NCI-H774 (cell line): ENCODE measurements at places on chromosomes 12 and 14.
A peak's percentile ranks its signal among the peaks of the same experiment; 100 is the strongest.

- DNase-seq: no peak
Observed at GRCh38 chr12:119679490-119679889, 11.6 kb downstream of the PRKAB1 start.

DNA sequence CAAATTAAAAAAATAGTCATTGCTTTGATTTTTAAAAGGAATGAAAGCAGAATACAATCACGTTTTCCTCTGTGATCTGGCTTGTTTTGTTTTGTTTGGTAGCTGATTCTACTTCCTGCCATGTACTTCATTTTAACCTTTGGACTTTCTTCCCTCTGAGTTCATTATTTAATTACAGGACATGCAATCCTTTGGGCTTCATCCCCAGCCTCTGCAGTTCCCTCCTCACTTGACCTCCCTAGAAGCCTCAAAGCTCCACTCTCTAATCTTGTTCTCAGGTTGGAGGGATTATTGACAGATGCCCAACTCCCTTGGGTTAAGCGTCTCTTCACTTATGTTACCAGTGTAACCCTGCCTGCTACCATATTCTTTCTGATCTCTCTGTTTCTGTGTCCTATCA is 967.9 kb upstream of the SEL1L start:
- DNase-seq: no peak

GRCh38 chr14:74577247-74577947 is 34.6 kb downstream of the LTBP2 start:
- no peak for DNase-seq

DNA sequence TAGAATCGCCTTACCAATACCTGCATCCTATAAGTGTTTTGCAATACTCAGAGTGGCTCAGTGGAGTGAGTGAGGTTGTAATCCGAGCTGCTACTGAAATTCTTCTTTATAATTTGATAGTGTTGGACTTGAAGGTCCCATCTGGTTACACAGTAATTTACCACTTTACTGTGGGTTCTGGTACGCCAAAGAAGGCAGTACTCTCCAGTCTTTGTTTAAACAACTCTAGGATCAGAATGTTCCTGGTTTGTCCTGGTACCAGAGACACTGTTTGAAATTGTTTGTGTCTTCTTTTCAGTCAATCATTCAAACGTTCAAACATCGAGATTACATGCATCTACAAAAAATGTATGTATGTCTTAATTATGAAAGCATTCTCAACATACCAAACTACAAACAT is 51.3 kb upstream of the AMN1 start:
- no peak for DNase-seq

DNA sequence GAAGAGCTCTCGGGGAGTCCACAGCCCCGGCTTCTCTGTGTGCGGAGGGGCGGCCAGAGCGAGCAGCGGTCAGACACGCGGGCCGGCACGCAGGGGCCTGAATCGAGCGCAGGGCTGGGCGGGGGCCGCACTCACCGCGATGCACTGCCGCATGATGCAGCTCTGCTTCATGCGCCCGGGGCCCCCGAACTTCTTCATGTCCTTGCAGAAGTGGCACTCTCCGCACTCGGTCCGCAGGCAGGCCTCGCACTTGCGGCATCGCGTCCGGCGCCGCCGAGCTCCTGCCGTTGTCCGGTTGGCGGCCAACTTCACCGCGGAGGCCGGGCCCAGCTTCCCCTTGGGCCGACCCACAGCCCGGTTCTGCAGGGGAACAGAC is 53.1 kb downstream of the RNF34 start:
- no peak for DNase-seq

DNA sequence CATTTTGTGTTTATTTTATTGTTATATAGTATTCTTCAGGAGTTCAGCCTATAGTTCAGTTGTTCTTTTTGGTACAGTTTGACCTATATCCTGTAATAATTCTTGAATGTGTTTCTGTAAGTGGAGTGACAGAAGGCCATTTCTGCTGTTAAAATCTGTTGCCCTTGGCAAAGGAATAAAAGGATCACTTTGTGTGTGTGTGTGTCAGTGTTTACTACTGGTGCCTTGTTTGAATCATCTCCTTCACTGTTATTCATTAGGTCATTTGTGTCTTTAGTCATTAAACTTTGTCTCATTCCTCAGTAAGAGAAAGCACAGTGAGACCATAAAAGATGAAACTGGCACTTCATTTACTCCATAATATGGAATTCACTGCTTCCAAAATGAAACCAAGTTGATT is 130.7 kb downstream of the TMTC2 start:
- no peak for DNase-seq

- no peak for DNase-seq
Observed at GRCh38 chr12:20527417-20528163, 159.3 kb downstream of the PDE3A start.

- no peak for DNase-seq
Observed at GRCh38 chr12:108875682-108876361, 4.1 kb upstream of the DAO start.

- DNase-seq: no peak
Observed at GRCh38 chr14:31439561-31439960, 17.7 kb downstream of the DTD2 start.

DNA sequence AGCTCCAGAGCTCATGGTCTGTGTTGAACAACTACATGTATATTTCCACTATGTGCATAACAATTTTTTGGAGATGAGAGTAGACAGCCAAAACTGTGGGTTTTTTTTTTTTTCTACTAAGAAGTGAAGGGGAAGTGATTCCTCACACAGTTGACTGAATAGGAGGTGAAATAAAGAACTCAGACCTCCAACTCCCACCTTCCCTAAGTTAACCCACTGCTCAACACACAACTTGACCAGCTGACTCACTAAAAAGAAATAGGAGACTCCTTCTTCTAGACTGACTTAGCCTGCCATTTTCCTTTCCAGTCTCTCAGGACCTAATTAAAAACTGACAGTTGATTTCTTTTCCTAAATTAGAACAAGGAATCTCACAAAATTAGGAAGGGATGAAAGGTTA is 1.7 kb downstream of the M6PR start:
- no peak for DNase-seq

GRCh38 chr12:19539836-19540235 is 100.5 kb downstream of the AEBP2 start:
- no peak for DNase-seq

- DNase-seq: no peak
Observed at GRCh38 chr12:97288531-97288930, 174.1 kb upstream of the RMST start.

GRCh38 chr12:112539221-112539620 is 120.5 kb downstream of the PTPN11 start:
- DNase-seq: no peak

GRCh38 chr14:35133542-35134328 is 11.4 kb downstream of the PRORP start:
- DNase-seq: no peak

- no peak for DNase-seq
Observed at GRCh38 chr12:57240926-57241401, 10.0 kb downstream of the STAC3 start.

- peak; percentile 74 for DNase-seq
Observed at GRCh38 chr14:91573894-91574837, 64.1 kb upstream of the PPP4R3A start.

DNA sequence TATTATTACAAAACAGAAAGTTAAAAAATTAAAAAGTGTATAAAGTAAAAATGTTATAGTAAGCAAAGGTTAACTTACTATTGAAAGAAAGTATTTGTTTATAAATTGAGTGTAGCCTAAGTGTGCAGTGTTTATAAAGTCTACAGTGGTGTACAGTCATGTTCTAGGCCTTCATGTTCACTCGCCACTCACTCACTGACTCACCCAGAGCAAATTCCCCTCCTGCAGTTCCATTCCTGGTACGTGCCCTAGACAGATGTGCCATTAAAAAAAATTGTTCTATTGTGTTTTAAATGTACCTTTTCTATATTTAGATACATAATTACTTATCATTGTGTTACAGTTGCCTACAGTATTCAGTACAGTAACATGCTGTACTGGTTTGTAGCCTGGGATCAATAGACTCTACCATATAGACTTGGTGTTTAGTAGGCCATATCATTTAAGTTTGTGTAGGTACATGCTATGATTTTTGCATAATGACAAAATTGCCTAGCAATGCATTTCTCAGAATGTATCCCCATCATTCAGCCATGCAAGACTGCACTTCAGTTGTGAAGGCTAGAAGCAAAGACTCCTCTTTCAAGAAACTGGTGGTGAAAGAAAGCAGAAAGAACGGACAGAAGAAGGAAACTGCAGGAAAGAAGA is 100.6 kb downstream of the DACT1 start:
- no peak for DNase-seq

GRCh38 chr14:68939893-68940613 is 39.0 kb downstream of the ACTN1 start:
- no peak for DNase-seq

DNA sequence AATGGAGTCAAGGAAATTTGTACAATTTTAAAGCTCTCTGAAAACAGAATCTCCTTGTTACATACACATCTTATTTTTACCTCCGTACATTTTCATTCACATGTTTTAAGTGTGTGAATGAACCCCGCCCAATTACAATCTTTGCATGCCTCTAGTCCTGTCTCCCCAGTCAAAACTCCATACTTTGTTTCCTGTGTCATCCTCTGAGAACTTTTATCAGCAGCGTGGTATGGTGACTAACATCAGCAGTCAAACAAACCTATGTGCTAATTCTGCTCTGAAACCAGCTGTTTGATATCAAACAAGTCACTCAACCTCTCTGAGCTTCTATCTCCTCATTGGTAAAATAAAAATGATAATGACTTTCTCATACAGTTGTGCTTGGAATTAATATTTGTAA is 15.8 kb upstream of the ERGIC2 start:
- no peak for DNase-seq

GRCh38 chr14:94568186-94568585 is 6.9 kb downstream of the SERPINA4 start:
- no peak for DNase-seq

- DNase-seq: no peak
Observed at GRCh38 chr12:117394491-117394890, 33.1 kb upstream of the NOS1 start.

- DNase-seq: peak; percentile 43
Observed at GRCh38 chr12:7638064-7638759, 27.5 kb downstream of the APOBEC1 start.

DNA sequence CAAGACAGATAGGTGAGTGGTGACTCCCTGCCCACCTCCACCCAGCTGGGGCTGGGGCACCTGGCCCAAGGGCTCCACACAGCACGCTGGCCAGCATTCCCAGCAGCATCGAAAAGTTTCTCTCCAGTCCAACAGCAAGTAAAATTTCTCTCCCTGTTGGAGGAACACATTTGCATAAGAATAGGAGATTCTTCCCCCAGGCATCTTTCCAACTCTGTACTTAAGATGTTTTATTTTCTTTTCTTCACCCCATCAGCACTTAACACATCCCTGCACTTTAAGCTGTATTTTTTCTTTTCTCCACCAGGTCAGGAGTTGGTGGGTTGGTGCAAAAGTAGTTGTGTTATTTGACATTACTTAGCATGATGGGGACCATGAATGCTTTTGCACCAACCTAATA is 47.2 kb downstream of the OR9K2 start:
- DNase-seq: no peak

DNA sequence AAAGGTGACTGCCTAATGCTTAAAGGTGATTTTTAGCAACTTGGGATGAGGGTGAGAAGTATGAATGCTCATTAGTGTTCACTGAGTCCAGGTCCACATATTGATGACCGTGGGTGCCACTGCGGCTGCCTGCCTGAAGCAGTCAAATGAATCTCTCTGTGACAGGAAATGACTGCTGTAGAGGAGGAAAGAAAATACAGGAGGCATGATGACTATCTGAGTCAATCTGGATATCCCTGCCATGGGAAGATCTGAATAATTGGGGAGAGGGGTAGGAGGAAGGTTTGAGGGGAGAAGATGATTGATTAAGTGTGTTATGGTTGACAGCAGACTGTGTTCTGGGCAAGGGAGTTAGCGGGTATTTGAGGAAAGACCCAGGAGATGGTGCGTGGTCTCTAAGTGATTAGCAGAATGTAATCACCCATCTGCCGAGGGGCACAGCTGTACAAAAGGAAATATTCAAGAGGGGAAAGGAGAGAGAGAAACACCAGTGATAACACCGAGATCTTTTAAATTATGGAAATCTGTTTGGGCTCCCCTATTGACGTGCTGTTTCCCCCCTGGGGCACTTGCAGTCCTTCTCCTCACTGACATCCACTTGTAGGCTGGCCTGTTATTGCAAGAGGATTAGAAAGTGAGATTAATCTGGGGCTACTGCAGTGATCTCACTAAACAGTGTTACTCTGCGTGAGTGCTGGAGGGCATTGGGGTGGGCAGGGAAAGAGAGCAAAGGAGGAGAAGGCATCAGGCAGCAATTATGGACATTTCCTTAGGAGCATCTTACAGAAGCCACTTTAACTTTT is 97.7 kb downstream of the AKAP6 start:
- DNase-seq: no peak

- DNase-seq: no peak
Observed at GRCh38 chr12:65769880-65770279, 54.4 kb upstream of the HMGA2 start.

DNA sequence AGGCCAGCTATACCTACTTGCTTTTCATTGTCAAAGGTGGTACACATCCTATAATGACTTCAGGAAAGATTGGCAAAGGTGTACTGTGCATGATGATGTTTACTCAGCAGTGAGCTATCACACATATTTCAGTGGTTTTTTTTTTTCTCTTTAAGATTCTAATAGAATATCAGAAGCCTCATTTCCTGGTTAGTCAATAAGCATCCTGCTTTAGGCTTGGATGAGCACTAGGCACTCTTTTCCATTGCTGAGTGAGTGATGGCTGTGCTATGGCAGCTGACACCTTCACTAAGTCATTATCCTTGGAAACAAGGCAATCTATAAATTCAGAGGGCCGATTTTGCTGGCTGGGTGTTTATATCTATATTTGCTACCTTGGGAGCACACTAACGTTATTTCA is 161.1 kb upstream of the RASSF8 start:
- no peak for DNase-seq
